Colonic mucosa (tissue), 4 donors: ENCODE measurements at places on chromosomes 6 and 20.

DNA sequence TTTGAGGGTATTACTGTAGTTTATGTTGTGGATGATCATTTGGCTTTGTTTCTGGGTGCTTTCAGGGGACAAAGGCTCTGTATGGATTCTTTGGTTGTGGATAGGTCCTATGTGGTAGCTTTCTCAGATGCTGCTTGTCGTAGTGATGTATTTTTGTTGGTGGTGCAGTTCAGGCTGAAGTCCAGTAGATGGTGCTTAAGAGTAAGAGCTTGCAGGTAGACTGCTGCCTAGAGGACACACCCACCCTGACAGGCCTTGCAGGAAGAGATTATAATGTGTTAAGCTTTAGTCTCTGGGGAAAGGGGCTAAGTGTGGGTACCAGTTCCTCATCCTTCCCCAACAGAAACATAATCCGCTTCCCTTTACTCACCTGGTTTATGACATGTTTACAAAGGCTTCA, 62.6 kb upstream of the ADGRB3 start:
- DNase-seq, result no peak

- no peak for DNase-seq
Measured at GRCh38 chr6:169087443-169088041, 166.1 kb downstream of the THBS2 start.

DNA sequence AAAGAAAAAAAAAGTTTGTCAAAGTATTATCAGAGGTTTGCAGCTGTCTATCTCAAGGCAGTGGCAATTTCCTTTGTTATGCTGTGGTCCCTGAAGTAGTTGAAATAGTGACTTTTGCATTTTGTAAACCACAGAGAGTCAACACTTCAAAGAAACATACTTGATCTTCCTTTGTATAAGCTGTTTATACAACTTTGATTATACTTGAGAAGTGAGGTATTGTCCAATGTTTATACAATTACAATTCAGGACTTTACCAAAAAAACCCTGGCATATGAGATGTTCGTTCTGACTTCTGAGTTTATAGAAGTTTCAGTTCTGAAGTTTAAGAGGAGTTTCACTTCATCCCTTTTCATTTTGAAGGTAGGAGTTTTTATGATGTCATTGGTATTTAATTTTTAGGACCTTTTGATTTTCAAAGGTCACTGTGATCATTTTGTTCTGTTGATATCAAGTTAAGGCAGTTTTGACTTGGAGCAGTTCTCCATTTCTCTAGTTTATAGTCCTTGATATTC, 4.0 kb downstream of the STK4 start:
- no peak for DNase-seq

- no peak for DNase-seq
Measured at GRCh38 chr20:13183005-13183404, 38.1 kb upstream of the ISM1 start.

GRCh38 chr20:1472556-1473245, 6.1 kb upstream of the NSFL1C start:
- DNase-seq, result no peak

GRCh38 chr6:10759884-10760329, 12.3 kb downstream of the TMEM14B start:
- no peak for DNase-seq
